ENCODE measurements at places on chromosomes 1 and 21. TPM values are rescaled to one million over a fixed set of nuclear protein-coding genes. Genes with fewer than 3 reads are reported as not detected.

Gene TRIM67
- not detected for total RNA-seq

GRCh38 chr1:51487628-51488027 is 31.4 kb downstream of the EPS15 start:
- DNase-seq: no peak
- H3K36me3 ChIP-seq: no peaks in the 10 kb centered on the region
- no peak overlapping the region for H3K27ac ChIP-seq
- no peak overlapping the region for H3K4me3 ChIP-seq
- H3K4me1 ChIP-seq: peaks cover 45% of the 10 kb centered on the region

GRCh38 chr21:41894511-41894910 is 15.4 kb upstream of the PRDM15 start:
- no peak overlapping the region for H3K4me3 ChIP-seq
- peaks cover 17% of the 10 kb centered on the region for H3K36me3 ChIP-seq
- H3K27me3 ChIP-seq: no peaks in the 10 kb centered on the region
- H3K27ac ChIP-seq: no peak overlapping the region
- no peak for DNase-seq

DNA sequence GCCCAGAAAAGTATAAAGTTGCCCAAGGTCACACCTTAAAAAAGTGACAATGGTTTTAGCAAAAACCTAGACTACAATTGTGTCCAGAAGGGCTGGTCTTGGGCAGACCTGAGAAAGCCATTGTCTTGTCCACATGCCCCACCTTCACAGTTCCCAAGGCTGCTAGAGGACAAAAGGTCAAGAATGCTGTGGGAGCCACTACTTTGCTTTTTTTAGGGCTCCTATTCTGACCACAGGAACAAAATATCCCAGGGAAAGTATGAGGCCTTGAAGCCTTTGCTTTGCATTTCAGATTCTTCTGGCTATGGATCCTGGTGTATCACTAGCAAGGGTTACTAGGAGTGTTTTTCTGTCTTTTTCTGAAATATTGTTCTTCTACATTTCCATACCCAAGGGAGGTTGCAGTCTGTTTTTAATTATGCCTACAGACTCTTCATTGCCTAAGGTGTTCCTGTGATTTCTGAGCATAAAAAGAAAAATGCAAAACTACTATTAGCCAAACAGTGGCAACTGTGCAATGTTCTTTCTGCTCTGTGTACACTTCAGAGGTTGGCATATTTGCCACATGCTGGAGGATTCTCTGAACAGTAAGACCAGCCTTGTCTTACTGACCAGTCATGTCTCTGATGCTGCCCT is 10.7 kb downstream of the C1orf162 start:
- H3K4me1 ChIP-seq: no peaks in the 10 kb centered on the region
- no peak overlapping the region for H3K4me3 ChIP-seq
- no peak for DNase-seq
- no peaks in the 10 kb centered on the region for H3K27me3 ChIP-seq
- H3K27ac ChIP-seq: no peak overlapping the region

DNA sequence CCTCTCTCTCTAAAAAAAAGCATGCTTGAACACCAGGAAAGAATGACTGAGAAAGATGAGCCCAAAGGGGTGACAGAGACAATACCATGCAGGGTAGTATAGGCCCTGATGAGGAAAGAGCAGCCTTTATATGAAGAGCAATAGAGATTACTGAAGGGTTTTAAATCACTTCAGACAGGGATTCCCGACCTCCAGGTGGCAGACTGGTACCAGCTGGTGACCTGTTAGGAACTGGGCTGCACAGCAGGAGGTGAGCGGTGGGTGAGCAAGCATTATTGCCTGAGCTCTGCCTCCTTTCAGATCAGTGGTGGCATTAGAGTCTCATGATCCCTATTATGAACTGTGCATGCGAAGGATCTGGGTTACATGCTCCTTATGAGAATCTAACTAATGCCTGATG is 30.8 kb upstream of the GTF2B start:
- no peak for DNase-seq
- no peak overlapping the region for H3K27ac ChIP-seq
- H3K4me3 ChIP-seq: no peak overlapping the region
- no peaks in the 10 kb centered on the region for H3K27me3 ChIP-seq

DNA sequence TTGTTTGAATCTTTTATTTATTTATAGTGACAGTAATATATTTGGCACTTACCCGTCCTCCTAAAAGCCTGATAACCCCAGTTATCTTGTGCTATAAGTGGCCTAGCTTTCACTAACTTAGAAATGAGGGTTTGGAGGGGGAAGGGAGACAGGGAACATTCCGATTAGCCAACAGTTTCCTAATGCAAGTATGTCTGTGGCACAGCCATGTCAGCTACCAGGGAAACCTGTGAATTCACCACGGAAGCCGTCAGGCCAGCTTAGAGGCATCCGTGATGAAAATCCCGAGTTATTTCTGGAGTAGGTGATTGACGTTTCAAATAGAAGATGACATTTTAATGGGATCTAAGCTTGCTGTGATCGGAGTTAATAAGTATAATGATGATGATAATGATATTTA is 39.4 kb upstream of the BCL10 start:
- H3K27me3 ChIP-seq: no peaks in the 10 kb centered on the region
- peaks cover 28% of the 10 kb centered on the region for H3K4me1 ChIP-seq
- H3K27ac ChIP-seq: no peak overlapping the region
- no peak for DNase-seq
- no peak overlapping the region for H3K4me3 ChIP-seq

All from thoracic aorta (tissue), 2 donors.